Posterior vena cava (tissue), 2 donors: ENCODE measurements at places on chromosomes 13 and 19.

- DNase-seq, result no peak
These were observed 2.5 kb downstream of the RPS28 start for GRCh38 chr19:8323781-8324185.

GRCh38 chr19:17946965-17947784 lies 14.4 kb downstream of the CCDC124 start:
- DNase-seq, result no peak

DNA sequence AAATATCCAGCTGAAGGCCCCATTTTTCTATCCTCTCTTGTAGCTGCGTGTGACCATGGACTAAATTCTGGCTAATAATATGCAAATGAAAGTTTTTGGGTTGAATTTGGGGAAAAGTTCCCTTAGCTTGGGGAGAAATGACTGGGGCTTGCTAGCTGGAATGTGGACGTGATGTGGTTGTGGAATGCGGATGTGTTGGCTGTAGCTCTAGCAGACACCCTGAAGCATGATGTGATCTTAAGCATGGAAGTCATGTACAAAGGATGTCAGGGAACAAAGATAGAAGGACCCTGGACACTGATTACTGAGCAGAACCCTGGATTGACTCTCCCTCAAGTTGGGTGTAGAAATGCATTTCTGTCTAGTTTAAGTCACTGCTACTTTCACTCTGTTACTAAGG lies 25.4 kb upstream of the SCEL start:
- no peak for DNase-seq

GRCh38 chr13:113151745-113152690 lies 6.4 kb upstream of the PROZ start:
- no peak for DNase-seq

- DNase-seq, result no peak
These were observed 15.8 kb downstream of the CHAMP1 start for GRCh38 chr13:114330086-114330485.
